Fibroblast of skin of back (primary cell): ENCODE measurements at places on chromosomes 16 and 17.

DNA sequence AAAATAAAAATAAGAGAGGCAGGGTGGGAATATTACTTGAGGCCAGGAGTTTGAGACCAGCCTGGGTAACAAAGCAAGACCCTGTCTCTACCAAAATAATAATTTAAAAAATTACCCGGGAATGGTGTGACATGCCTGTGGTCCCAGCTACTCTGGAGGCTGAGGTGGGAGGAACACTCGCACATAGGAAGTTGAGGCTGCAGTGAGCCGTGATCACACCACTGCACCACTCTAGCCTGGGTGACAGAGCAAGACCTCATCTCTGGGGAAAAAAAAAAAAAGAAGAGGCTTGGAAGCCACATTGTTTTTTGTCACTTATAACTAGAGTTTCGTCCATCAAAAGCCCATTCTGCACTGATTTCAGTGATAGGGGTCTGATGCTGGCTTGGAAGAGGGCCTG lies 3.3 kb upstream of the TMEM235 start:
- DNase-seq = no peak

DNA sequence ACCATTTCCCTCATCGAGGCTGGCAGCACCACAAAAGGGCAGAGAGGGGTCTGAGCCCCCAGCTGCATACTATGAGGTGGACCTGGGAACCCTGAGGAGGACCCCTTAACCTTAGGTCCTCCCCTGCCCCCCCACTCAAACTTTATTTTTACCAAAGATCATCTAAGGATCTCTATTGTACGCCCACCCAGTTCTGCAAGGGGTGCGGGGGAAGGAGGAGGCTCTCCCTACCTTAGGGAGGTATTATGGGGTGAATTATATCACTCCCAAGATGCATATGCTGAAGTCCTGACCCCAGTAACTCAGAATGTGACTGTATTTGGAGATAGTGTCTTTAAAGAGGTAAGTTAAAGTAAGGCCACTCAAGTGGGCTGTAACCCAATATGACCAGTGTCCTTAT lies 26.8 kb upstream of the EMP2 start:
- DNase-seq = no peak

DNA sequence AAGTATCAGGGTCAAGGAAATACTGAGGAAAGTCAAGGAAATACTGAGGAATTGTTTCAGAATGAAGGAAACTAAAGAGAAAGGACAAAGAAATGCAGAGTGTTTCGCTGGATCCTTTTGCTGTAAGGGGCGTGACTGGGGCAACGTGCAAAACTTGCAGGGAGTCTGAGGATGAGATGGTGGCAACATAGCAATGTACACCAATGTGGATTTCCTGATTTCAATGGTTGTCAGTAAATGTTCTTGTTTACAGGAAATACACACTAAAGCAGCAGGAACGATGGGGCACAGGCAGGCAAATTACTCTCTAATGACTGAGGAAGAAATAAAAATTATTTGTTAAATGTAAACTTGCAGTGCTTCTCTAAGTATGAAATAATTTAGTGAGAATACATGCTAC lies 34.4 kb downstream of the ZZEF1 start:
- DNase-seq = no peak

DNA sequence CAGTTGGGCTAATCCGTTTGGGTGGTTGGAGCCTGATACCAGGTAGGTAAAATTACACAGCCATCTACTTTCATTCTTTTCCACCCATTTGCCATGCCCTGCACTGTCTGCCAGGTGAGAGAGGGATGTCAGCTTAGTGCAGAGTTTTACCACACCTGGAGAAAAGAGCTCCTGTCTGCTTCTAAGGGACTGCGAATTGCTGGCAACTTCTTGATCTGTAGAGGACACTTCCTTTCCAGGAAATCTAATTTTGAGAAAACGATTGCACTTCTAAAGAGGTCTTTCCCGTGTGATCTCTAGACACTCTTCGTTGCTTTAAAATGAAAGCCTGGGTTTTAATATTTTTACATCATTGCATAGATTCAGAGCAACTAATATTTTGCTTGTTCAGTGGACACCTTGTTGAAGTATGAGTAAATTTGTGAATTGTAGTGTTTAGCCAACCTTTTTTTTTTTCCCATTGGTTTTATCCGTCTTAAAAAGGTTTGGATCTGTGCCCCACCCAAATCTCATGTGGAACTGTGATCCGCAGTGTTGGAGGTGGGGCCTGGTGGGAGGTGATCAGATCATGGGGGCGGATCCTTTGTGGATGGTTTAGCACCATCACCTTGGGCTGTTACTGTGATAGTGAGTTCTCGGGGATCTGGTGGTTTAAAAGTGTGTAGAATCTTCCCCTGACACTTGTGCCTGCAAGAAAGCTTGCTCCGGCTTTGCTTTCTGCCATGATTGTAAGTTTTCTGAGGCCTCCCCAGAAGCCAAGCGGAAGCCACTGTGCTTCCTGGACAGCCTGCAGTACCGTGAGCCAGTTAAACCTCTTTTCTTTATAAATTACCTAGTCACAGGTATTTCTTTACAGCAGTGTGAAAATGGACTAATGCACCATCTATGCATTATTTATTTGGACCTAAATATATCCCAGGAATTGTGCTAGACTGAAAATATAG lies 104.6 kb downstream of the PRKCA start:
- no peak for DNase-seq

GRCh38 chr17:2734939-2735338 lies 14.5 kb downstream of the CCDC92B start:
- no peak for DNase-seq

DNA sequence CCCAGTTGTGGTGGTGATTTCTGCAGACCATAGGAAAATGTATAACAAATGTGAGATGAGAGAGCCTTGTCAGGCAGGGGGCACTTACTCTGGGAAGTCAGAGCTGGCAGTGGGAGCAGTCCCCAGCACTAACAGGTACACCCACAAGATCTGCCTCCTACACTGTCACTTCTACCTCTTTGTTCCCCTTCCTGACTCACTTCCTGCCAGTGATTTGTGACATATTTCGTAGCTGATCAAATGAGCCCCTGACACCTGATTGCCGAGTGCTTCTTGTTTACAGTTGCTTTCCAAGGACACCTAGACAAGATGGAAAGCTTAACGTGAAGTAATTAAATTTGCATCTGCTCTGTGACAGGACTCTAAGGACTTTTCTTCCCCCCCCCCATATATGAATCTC lies 40.5 kb downstream of the FTO start:
- no peak for DNase-seq
